ENCODE measurements at places on chromosomes 7 and 10.

- DNase-seq: no peak
These were observed 13.6 kb upstream of the FAM13C start for GRCh38 chr10:59375990-59376389.

DNA sequence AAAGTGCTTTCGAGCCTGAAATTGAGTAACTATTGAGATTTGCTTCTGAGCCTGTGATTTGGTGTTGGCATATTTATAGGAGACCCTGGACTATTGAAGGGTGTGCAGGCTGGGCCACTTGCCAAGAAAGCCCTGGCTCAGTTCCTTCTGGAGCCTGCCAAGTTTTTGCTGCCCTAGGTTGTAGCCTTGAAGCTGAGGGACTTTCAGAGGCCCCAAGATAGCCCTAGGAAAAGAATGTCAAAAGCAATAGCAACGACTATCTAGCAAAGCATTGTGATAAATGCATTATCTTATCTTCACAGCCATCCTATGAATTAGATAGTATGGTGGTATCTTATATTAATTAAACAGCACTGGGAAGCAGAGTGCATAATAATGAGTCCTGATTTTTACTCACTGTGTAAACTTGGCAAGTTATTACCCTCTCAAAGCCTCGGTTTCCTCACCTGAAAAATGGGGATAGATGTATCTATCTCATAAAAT is 473.7 kb upstream of the PODXL start:
- no peak for DNase-seq

- DNase-seq: no peak
These were observed 716.1 kb downstream of the PARD3 start for GRCh38 chr10:34098821-34099567.

GRCh38 chr7:26293569-26294308 is 2.1 kb downstream of the SNX10 start:
- no peak for DNase-seq

GRCh38 chr10:75243426-75243825 is 7.7 kb upstream of the COMTD1 start:
- no peak for DNase-seq

GRCh38 chr7:80362010-80362618 is 149.8 kb downstream of the GNAT3 start:
- no peak for DNase-seq

DNA sequence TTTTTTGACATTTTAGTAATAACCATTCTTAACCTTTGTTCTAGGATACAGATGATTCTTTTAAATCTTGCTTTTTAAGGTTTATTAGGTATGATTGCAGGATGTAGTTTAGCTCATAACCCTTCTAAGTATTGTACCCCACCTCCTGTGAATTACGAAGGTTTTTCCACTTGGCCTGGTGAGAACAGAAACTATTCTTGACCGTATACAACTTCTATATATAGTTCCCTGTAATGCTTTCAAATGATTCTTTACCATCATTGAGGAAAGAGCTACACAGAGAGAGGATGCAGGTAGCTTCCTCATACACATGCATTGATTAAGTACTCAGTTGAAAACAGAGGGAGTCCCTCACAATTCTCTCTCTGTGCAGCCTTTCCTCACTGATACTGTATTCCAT is 86.3 kb downstream of the PALS2 start:
- no peak for DNase-seq

- DNase-seq: no peak
These were observed 11.4 kb upstream of the IDI2 start for GRCh38 chr10:1037098-1037497.

- DNase-seq: no peak
These were observed 278.4 kb downstream of the PHF14 start for GRCh38 chr7:11252011-11252607.

- no peak for DNase-seq
These were observed 55.7 kb upstream of the TMEM229A start for GRCh38 chr7:124088590-124088989.

DNA sequence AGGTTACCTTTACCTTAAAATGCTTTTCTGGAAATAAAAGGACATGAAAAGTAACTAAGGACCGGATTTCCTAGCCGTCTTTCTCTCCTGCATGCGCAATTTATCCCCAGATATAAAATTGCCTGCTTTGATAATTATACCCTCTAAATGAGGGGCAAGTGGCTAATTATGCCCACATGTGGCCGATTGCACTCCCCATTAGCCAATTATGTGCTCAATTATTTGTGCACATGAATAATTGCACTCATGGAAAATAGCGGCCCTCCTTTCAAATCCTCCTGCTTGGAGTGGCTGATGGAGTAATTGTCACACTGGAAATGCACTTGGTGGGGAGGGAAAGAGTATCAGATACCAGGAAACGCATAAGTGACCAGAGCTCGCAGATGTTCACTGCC is 66.4 kb upstream of the ATRNL1 start:
- DNase-seq: no peak

DNA sequence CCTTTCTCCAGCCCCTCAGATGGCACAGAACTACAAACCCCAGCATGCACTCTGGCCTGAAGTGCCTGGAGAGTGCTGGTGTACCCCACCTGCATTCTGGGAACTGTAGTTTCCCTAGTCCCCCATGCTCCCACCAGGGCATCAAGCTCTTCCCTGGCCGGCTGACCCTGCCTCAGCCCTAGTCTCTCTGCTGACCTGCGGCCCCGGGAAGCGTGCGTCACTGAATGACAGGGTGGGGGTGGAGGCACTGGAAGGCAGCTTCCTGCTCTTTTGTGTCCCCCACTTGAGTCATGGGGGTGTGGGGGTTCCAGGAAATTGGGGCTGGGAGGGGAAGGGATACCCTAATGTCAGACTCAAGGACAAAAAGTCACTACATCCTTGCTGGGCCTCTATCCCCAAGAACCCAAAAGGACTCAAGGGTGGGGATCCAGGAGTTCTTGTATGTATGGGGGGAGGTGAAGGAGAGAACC is 2.1 kb downstream of the NOS3 start:
- no peak for DNase-seq

- DNase-seq: no peak
These were observed 22.1 kb downstream of the ATP6V1F start for GRCh38 chr7:128884561-128885369.

DNA sequence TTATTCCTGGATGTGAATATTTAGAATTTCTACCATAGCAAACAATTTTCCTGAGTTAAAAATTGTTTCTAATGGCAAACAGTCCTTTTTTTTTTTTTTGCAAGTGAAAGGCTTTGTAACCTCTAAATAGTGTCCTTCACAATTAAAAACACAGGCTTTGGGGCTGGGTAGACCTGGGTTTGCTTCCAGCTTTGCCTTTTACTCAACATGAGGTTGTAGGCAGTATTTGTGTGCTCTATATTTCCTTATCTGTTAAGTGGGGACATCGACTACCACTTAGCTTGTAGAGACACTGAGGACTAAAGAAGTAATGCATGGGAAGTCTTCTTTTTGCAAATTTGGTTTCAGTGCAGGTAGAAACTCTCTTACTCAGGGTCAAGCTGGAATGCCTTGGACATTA is 169.4 kb upstream of the GRB10 start:
- DNase-seq: no peak

- no peak for DNase-seq
These were observed 78.2 kb upstream of the MKLN1 start for GRCh38 chr7:131249483-131249882.

- peak; percentile 61 for DNase-seq
These were observed 4.0 kb upstream of the SH3PXD2A start for GRCh38 chr10:103859161-103860086.

DNA sequence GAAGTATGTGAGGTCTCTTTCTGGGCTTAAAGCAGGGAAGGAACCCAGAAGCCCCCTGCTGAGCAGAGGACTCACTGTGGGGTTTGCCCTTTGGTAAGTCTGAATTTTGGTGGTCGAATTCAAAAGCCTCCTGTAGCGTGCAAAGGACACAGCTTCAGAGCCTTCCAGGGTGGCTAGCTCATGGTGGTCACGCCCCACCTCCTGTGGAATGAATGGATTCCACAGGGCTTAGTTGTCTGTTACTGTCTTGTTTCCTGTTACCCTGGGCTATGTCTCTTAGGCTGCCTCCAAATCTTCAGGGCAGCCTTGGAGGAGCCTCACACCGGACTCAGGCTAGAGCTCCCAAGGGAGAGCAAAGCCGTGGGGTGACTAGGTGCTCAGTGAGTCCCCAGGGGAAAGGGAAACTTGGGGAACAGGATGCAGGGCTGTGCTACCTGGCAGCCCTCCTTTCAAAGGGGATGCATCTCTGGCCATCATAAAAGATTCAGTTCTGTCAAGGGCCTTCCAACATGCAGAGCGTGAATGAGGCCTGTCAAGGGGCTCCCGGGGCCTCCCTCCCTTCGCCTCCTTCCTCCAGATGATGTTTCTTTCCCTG is 211.7 kb downstream of the CCSER2 start:
- no peak for DNase-seq

DNA sequence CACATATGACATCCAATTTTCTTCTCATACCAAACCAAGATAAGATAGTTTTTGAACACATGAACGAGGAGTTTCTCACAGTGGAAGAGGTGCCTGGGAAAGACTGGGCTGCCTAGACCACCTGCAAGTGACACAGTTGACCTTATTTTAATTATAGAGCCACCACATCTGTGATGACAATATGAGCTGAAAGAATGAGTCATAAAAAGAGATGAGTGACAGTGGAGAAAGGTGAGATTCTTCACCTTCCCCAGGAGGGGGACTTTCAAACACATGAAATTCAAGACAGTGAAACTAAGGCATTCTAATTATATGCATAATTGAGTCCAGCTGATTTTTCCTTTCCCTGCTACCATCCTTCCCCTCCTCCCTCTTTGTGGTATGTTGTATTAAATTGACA is 475.5 kb downstream of the NXPH1 start:
- no peak for DNase-seq

- DNase-seq: no peak
These were observed 66.6 kb downstream of the MTPN start for GRCh38 chr7:135910393-135911036.

DNA sequence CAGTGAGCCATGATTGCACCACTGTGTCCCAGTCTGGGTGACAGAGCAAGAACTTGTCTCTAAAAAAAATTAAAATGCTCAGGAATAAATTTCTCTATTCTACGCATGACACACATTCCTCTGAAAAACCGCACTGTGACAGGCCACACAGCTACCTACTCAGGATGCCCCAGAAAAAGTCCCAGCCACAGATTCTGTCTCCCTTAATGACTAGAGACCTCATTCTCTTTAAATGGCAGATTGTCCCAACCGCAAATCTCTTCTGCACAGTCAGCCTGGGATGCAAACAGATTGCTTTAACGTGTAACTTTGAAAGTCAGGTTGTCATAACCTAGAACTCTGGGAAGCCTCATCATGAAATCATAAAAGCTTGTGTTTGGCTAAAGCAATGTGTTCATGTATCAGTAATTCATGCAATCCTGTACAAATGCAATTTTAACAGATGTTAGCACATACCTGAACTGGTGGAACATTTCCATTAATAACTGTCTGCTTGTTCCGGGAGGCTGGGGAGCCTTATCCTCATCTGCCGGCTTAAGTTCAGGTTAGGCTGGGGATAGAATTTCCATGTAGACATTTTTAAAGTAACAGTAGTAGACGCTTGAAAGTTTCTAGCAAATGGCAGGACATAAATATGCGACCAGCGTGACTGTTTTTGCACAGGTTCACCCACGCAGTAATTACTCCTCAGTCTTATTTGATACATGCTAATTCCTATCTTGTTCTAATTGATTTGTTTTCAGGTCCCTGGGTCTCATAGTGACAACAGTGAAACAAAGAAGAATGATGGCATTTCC is 26.2 kb upstream of the MSRB2 start:
- DNase-seq: no peak

GRCh38 chr7:23393636-23394035 is 76.7 kb downstream of the IGF2BP3 start:
- no peak for DNase-seq

DNA sequence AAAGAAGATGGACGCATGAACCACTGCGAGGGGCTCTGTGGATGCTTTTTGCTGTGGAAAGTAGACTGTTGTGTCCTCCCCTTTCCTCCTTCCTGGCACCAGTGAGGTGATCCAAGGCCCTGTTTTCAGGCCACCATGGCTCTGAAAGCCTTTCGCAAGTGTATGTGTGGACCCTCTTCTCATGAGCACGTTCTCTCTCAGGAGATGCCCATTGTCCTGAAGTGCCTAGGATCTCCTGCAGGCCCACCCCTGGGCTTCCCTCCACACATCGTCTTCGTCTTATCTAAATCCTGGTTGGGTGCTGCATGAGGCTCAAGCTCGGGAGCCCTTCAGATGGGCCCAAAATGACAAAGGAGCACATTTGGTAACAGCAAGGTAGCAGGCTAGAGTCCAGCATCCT is 188.2 kb downstream of the PTPN20 start:
- no peak for DNase-seq

DNA sequence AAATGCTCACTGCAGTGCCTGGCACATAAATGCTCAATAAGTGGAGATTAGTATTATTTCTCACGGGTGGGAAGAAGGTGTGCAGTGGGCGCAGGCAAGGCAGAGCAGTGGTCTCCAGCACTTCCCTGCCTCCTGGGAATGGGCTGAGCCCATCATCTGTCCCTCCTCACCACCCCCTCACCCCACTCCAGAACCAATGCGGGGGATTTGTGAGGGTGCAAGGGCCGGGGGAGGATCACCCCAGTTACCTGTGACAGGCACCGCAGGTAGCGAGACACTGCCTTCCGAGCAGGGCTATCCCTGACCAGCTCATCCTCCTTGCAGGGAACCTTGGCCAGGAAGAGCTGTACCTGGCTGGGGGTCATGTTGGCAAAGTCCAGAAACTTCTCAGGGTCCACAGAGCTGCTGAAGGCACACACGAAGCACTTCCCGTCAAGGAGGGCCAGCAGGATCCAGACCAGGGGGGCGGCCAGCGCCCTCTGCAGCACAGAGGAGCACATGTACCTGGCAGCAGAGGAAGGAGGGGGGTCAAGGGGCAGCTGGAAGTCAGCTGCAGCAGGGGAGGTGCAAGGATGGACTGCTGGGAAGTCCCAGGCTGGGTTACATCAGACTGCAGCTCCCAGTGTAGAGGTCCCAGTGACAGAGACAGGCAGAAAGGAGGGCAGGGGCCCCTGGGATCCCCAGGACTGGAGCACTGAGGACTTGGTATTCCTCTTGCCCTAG is 2.8 kb downstream of the CALHM3 start:
- DNase-seq: no peak

GRCh38 chr7:106203473-106203872 is 81.3 kb downstream of the NAMPT start:
- no peak for DNase-seq

GRCh38 chr7:117066668-117067067 is 113.4 kb downstream of the ST7 start:
- no peak for DNase-seq

GRCh38 chr10:2225609-2226008 is 488.3 kb upstream of the ADARB2 start:
- no peak for DNase-seq

DNA sequence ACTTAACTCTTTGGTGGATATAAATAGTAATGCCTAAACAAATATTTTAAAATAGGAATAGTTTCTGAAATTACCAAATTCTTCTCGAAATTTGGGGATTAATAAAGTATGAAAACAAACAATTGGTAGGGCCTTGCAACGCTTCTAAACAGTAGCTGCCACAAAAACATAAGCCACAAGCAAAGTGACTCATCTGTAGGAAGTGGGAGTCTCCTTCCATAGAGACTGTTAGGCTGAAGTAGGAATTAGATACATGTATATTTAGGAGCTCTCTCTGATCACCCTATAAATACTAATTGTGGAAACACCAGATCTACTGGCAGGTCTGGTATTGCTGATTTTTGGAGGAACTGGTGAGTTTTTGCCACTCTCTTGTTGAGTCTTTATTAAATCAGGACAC is 5.7 kb upstream of the LMOD2 start:
- DNase-seq: no peak
